ENCODE measurements at places on chromosomes 16 and 17.

GRCh38 chr16:8568231-8568617, 22.1 kb downstream of the TMEM114 start:
- DNase-seq, result no peak

DNA sequence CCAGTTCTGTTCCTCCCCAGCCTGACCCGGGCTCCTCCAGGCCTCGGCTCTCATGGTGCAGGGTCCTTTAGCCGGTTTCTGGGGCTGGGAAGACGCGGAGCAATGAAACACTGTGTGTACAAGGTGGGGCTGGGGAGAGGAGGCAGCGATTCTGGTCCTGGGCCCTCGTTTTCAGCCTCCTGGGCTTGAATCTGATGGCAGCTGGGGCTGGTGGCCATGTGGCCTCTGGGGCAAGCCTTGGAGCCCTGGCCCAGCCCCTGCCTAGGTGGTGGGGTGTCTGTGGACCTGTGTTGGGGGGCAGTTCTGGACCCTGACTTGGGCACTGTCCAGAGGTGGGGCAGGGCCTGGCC, 4.1 kb downstream of the FOXJ1 start:
- DNase-seq, result no peak

DNA sequence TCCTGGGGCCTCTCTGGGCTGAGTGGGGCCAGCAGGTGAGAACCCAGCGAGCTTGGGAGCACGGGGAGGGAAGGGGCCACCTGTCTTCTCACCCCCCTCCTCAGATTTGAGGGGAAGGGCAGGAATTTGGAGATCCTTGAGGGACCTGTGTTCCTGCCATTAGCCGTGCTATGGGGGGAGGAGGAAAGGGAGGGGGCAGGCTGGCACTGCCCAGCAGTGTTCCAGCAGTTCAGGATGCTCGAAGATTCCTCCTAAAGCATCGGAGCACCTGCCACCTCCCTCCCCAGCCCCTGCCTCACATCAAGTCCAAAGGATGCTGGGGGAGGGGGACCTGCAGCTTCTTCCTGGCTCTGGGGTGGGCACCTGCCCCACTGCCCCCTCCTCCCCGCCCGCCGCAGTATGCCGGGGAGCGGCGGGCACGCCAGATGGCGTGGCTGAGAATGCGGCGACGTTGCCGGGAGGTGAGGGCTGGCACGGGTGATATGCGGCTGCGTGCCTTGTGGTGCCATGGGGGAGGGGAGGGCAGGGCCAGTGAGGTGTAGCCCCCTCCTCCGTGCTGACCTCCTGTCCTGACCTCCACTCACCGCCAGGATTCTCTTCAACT, 4.7 kb upstream of the NEUROD2 start:
- no peak for DNase-seq

DNA sequence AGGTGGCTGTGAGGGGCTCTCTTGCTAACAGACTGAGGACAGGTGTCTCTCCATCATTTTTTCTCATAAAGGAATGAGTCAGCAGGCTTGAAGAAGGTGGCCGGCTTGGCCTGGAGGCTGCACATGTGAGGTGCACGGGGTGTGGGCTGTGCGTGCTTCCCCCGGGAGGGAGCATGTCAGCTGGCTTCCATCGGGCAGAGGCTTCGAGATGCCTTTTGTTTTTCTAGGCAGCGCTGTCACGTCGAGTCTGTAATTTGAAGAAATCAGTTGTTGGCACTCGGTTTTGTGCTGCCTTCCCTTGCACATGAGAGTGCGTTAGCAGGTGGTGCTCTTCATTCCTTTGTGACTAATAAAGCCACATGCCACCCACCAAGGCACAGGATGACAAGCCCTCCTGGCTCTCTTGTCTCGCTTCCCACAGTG, 89.7 kb downstream of the NPIPB11 start:
- no peak for DNase-seq

Data from activated T-cell treated with anti-CD3 and anti-CD28 coated beads for 4 hours (primary cell).